ENCODE measurements at places on chromosomes 6 and 20.
A peak's percentile ranks its signal among the peaks of the same experiment; 100 is the strongest.

DNA sequence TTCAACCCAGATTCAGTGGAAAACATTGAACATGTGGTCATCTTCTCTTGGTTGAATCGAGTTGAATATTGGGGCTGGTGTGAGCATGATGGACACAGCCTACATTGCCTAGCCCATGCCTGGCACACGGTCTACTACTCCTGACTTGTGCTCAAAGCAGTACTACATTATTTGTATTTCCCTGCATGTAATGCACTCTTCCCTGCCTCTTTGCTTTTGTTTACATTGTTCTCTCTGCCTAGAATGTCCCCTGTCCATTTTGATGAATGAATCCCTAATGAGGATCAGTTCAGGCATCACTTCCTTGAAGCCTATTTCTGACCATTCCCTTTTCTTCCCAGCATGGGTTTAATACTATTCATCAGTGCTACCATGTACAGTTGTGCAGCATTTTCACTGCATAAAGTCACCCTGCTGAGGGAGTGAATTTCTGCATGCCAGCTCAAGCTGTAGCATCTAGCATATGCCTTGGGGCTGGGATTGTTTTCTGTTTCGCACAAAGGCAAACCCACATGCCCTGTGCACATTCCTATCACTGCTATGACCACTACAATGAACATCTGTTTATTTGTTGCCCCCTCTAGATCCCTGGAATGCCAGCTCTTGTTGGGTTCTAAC, 75.3 kb upstream of the CCN6 start:
- no peak for DNase-seq

- DNase-seq: no peak
These were observed 695 bp upstream of the TGIF2 start for GRCh38 chr20:36572701-36573102.

DNA sequence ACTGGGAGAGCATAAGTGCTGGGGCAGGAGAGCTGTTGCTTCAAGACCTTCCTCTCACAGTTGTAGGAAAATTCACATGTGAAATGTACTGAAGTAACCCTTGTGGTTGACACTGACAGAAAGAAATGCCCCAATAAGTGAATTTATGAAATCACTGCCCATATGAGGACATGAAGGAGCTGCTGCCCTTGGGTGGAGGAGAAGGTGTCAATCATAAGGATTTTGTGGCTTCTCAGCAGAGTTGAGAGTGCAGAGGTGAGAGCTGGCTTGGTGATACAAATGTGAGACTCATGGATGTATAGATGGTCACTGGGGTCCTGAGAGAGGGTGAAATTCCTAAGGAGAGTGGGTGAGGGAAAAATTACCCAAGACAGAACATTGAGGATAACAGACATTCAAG, 33.9 kb upstream of the CMTR1 start:
- no peak for DNase-seq

DNA sequence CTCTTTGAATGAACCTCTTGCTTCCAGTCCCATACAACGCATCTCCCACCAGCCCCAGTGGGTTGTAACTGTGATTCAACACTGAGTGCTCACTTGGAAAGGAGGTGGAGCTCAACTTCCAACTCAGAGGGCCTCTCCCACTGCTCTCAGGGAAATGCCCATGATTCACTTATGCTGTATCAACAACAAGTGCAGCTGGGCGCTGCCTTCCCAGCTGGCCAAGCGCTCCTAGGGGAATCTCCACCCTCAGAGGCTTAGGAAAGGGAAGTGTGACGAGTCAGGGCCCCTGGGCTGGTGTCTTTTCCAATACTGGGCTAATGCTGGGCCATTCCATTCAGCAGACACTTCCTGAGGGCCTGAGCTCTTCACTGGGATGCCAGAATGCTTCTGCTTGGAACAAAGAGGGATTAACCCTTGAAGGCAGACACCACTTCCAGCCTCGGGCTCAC, 8.1 kb upstream of the OCSTAMP start:
- no peak for DNase-seq

DNA sequence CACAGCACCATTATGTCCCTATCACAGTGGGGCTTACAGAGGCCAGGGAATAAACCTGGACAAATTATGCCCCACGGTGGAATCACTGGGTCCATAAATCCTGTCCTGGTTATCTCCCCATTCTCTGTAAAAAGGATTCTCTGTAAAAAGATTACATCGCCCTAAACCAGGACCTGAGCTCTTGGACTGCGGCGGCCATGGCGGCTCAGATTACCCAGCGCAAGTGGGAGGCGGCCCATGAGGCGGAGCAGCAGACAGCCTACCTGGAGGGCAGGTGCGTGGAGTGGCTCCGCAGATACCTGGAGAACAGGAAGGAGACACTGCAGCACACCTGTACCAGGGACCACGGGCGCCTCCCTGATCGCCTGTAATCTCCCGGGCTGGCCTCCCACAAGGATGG, 8.4 kb upstream of the HLA-A start:
- no peak for DNase-seq

- DNase-seq: peak; percentile 62
These were observed 9.0 kb downstream of the ADA start for GRCh38 chr20:44642203-44643153.

DNA sequence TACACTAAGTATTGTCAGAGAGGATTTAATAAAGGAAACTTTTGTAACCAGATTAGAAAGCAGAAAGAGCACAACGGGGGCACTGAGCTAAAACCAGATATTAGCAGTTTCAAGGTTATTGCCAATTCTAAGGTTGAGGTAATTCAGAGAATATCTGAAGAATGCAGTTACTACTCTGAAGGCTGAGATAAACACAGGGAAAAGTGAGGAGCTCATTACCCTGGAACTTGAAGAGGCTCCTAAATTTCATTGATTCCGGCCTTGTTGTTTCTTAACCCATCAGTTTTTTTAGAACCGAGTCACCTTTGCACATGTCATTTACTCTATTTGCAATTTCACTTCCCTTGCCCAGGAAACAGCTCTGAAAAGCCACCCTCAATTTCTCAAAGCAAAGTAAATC, 72.4 kb upstream of the BTBD3 start:
- no peak for DNase-seq

GRCh38 chr20:59258221-59258621, 42.2 kb upstream of the EDN3 start:
- no peak for DNase-seq

- no peak for DNase-seq
These were observed 265.3 kb downstream of the TSHZ2 start for GRCh38 chr20:53237461-53237860.

GRCh38 chr6:137390334-137390733, 103.9 kb downstream of the OLIG3 start:
- no peak for DNase-seq

- no peak for DNase-seq
These were observed 20.3 kb downstream of the SNTA1 start for GRCh38 chr20:33423141-33423834.

- no peak for DNase-seq
These were observed 98.9 kb downstream of the PDSS2 start for GRCh38 chr6:107360476-107360875.

GRCh38 chr6:154319231-154319858, 37.3 kb downstream of the IPCEF1 start:
- no peak for DNase-seq

DNA sequence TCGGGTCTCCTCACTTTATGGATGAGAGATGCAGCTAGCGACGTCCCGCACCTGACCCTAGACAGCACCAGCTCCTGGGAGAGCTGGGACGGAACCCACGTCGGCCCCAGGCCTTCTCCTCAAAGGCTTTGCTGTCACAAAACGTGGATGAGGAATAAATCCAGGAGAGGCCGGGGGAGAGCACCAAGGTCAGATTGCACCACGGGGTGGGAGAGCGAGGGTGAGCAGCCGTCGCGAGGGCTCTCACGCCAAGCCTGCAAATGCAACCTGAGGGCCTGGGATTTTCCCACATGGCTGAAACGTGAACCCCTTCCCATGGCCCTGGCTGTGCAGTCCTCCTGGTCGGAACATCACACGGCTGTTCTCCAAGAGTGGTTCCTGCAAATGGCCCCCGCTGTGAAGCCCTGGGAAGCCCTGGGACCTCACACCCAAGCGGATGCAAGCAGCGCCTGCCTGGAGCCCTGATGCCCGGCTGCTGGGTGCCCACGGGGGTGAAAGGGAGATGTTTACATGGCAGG, 45.3 kb downstream of the DLL1 start:
- DNase-seq: no peak

GRCh38 chr6:10513544-10513943, 7.6 kb upstream of the GCNT2 start:
- DNase-seq: no peak

- DNase-seq: no peak
These were observed 150.6 kb upstream of the OGFRL1 start for GRCh38 chr6:71137973-71138372.

GRCh38 chr6:53811082-53811481, 16.3 kb downstream of the LRRC1 start:
- DNase-seq: peak; percentile 84

- no peak for DNase-seq
These were observed 79.0 kb downstream of the BACH2 start for GRCh38 chr6:90217506-90218127.

DNA sequence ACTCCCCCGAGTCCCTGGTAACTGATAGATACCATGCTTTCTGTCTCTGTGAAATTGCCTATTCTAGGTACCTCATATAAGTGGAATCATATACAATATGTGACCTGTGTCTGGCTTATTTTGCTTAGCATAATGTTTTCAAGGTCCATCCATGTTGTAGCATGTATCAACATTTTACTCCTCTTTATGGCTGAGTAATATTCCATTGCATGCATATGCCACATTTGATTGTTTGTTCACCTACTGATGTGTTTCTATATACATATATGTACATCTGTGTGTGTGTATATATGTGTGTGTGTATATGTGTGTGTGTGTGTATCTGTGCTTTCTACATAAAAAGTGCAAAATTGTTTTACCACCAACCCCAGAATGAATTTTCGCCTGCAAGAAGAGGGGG, 119.1 kb downstream of the ADAT2 start:
- DNase-seq: no peak

DNA sequence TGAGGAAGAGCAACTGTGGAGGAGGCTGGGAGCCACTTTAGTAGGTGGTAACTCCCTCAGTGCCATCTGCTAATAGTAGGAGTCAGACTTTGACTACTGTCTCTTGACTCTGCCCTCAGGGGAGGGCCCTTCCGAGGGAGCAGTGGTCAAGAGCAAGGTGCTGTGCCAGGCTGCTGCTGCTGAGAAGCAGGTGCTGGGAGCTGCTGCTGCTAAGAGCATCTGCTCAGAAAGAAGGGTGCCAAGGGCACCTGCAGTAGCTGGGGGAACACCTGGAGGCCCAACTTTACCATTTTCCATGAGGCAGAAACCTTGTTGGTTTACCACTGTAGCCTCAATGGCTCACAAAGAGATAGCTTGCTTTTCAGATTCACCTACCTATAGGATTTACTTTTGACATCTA, 18.5 kb downstream of the GGTLC1 start:
- DNase-seq: no peak

DNA sequence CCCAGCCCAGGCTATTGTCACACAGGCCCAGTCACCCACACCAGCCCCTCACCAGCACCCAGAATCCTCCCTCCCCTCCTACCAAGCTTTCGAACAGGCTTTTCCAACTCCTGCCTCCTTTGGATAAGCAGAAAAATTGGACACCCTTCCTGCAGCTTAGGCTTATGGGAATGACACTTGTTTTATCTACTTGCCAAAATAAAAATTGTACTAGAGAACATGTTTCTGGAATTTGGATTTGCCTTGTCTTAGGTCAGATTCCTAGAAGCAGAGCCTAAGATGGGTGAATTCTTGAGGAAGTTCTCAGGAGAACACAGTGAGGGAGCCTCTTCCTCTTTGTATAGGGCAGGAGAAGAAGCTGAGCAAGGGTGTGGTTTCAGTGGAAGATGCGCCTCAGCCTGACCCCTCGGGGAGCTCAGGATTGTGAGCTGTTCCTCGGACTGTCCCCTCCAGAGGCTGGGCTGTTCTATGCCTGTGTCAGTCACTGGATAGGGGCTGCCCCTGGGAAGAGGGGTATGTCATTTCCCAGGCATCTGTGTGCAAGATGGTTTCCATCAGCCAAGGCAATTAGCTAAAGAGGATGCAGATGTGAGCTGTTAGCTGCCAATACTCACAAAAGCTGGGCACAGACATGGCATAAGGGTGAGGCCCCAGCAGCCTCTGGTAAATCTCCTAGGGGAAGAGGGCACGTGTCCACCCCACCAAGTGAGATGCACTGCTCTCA, 33.9 kb downstream of the ITPR3 start:
- no peak for DNase-seq

- DNase-seq: no peak
These were observed 27.6 kb upstream of the MCUR1 start for GRCh38 chr6:13841936-13842335.

- no peak for DNase-seq
These were observed 5.6 kb upstream of the PXMP4 start for GRCh38 chr20:33725607-33726264.

- no peak for DNase-seq
These were observed 21.9 kb downstream of the ZBTB46 start for GRCh38 chr20:63808964-63809674.

DNA sequence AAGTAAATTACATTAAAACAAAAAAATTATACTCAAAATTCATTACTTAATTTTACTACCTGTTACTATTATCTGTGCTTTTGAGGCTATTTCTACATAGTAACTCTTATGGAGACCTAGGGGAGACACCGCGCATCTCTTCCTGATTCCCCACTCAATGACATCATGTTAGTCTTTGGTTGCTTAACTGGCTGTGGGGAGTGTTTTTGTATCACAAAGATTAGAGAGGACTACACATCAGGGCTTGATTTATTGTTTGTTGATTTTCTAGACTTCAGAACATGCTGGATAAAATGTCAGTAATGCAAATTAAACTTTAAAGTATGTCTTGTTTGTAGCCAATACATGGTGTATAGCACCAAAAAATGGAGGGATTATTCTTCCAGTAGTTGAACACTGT, 26.0 kb downstream of the SLC2A10 start:
- no peak for DNase-seq

DNA sequence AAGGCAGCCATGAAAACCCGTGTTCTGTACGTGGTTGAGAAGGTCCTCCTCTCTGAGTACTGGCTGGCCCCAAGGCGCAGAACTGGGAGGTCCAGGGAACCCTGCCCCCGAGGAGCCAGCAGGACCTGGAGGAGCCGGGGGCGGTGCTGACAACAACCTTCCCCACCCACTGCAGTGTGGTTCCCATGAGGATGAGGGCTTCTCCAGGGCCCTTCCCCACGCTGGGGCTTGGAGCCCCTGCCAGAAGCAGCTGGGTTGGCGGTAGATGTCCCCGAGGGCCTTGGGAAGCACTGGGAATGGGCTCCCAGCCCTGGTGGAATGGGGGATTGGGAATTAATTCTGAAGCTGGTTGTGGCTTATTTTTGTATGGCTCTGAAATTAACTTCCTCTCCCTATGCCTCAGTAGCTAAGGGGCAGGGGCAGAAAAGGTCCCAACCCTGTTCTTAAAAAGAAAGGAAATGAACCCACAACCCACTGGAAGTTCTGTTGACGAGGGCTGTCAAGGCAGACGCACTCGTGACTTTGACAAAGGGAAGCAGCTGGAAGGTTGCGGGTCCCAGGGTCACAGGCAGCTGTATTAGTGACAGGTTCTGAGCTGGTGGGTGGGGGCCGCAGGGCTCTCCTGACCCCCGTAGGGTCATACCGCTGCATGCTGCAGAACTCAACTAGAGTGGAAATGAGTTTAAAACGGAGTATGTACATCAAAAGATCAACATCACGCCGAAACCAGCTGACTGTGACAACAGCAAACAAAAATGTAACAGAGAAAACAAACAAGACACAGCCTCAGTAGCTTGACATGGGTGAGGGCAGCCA, 13.9 kb upstream of the HELZ2 start:
- DNase-seq: no peak

GRCh38 chr6:125165256-125165655, 11.7 kb downstream of the TPD52L1 start:
- DNase-seq: no peak

Data from NCI-H1105 (cell line).